ENCODE measurements at places on chromosomes 12 and 14. TPM values are rescaled to one million over a fixed set of nuclear protein-coding genes. Genes with fewer than 3 reads are reported as not detected.

ENDOU gene
- total RNA-seq: not detected

- no peaks in the 10 kb centered on the region for H3K4me1 ChIP-seq
- H3K36me3 ChIP-seq: no peaks in the 10 kb centered on the region
- no peak overlapping the region for H3K27ac ChIP-seq
- no peaks in the 10 kb centered on the region for H3K27me3 ChIP-seq
- no peak overlapping the region for H3K4me3 ChIP-seq
These were observed 117.1 kb downstream of the PHETA1 start for GRCh38 chr12:111251787-111252186.

DNA sequence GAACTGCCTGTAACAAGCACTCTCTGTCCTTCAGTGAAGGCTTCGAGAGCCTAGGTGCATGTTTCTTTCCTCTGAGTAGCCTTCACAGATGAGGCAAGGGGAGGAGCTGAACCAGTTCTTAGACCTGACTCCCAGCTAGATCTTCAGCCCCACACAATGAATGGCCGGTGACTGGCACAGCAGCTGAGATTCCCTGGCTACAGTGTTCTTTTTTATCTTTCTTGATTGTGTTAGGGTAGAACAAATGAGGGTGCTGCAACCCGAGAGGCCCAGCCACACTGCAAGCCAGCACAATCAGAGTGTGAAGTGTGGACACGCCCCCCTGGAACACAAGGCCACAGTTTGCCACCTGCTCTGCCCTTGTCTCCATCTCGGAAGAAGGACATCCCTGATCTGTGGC, 19.1 kb upstream of the COL2A1 start:
- H3K36me3 ChIP-seq: no peaks in the 10 kb centered on the region
- no peak overlapping the region for H3K4me3 ChIP-seq
- peaks cover 3% of the 10 kb centered on the region for H3K27me3 ChIP-seq
- DNase-seq: no peak

GRCh38 chr14:96112032-96112431, 72.9 kb downstream of the C14orf132 start:
- no peak overlapping the region for H3K27ac ChIP-seq
- no peak overlapping the region for H3K4me3 ChIP-seq
- no peak for DNase-seq
- no peaks in the 10 kb centered on the region for H3K27me3 ChIP-seq

AQP6 gene
- total RNA-seq: not detected

SRGAP1 gene
- 0.96 TPM for total RNA-seq

DNA sequence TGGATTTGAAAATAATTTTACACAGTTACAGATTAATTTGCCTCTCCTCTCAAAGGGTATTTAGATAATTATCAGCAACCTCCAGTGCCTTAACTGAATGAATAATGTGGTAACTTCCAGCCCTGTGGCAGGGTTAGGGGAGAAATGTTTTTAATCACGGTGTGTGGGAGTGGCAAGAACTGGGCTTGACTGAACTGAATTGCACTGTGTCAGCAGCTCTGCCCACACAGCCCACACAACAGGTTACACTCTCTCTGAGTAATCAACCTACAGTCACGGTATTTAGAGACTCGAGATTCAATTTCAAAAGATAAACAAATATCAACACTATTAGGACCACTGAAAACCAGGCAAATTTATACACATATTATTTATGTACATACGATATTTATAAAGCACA, 198.5 kb downstream of the KCNC2 start:
- H3K27ac ChIP-seq: no peak overlapping the region
- H3K4me1 ChIP-seq: no peaks in the 10 kb centered on the region
- DNase-seq: no peak
- no peak overlapping the region for H3K4me3 ChIP-seq
- H3K36me3 ChIP-seq: no peaks in the 10 kb centered on the region
- H3K27me3 ChIP-seq: no peaks in the 10 kb centered on the region

DNA sequence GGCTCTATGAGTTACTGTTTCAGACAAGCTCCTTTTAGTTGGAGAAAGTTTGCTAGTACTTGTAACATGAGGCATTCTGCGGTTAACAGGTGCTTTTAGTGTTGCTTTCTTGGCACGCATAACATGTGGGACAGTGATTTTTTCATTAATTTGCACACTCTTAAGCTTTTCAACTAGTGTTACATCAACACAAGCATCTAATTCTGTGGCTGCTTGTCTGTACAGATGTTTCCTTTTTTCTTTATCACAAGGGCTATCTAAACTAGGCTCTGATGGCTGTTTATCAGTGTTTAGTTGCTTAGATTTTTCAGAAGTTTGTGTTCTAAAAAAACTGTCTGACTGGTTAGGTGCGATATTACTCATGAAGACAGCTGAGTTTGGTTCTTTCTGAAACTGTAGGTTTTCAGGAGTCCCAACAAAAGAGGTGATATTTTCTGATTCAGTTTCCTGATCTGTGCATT, 120.1 kb downstream of the RALGAPA1 start:
- peak overlapping the region; percentile 57 for H3K27ac ChIP-seq
- H3K4me3 ChIP-seq: no peak overlapping the region
- H3K36me3 ChIP-seq: no peaks in the 10 kb centered on the region
- H3K27me3 ChIP-seq: no peaks in the 10 kb centered on the region
- peaks cover 7% of the 10 kb centered on the region for H3K4me1 ChIP-seq

WNT1 gene
- not detected for total RNA-seq

DNA sequence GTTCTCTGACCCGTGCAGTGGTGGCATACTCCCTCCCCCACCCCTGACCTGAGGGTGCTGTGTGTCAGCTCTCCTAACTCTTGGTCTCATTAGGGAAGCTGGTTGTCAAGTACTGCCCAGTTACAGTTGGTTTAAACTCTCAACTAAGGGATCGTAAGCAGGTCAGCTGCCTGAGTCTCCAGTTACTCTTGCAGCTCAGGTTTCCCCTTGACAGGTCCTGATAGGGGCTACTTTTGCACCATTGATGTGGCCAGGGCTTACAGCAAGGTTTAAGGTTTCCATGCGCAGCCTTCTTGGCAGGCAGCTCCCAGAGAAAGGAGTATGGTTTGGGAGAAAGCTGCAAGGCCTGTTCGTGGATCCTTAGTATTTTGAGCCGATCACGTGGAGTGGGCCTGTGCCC, 74.5 kb downstream of the ETV6 start:
- H3K27ac ChIP-seq: peak overlapping the region; percentile 89
- no peaks in the 10 kb centered on the region for H3K27me3 ChIP-seq
- H3K4me1 ChIP-seq: peaks cover 98% of the 10 kb centered on the region
- H3K36me3 ChIP-seq: peaks cover 11% of the 10 kb centered on the region

KITLG gene
- 0.32 TPM for total RNA-seq

GRCh38 chr12:28459481-28459880, 269.2 kb downstream of the CCDC91 start:
- H3K27me3 ChIP-seq: no peaks in the 10 kb centered on the region
- H3K36me3 ChIP-seq: no peaks in the 10 kb centered on the region
- no peak overlapping the region for H3K4me3 ChIP-seq
- DNase-seq: no peak
- no peak overlapping the region for H3K27ac ChIP-seq

DNA sequence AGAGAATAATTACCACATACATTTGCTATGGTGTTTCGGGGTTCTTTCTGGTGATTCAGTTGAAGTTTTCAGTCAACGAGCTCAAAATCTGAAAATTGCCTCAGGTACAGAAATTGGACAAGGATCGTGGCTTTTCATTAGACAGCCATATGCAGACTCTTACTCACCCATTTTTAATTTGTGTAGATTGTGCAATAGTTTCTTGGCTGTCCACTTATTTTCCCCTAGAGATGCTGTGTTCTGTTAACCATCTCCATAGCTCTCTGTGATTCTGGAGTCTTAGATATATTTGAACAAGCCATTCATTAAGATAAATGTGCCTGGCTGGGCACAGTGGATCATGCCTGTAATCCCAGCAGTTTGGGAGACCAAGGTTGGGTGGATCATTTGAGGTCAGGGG, 497.1 kb upstream of the RPL10L start:
- no peak for DNase-seq
- H3K36me3 ChIP-seq: no peaks in the 10 kb centered on the region
- H3K4me3 ChIP-seq: no peak overlapping the region
- no peaks in the 10 kb centered on the region for H3K27me3 ChIP-seq
- H3K27ac ChIP-seq: no peak overlapping the region

- H3K4me3 ChIP-seq: no peak overlapping the region
- H3K36me3 ChIP-seq: no peaks in the 10 kb centered on the region
- peaks cover 5% of the 10 kb centered on the region for H3K4me1 ChIP-seq
- no peak for DNase-seq
- no peak overlapping the region for H3K27ac ChIP-seq
- no peaks in the 10 kb centered on the region for H3K27me3 ChIP-seq
These were observed 140.7 kb downstream of the DYRK2 start for GRCh38 chr12:67789266-67789665.

DNA sequence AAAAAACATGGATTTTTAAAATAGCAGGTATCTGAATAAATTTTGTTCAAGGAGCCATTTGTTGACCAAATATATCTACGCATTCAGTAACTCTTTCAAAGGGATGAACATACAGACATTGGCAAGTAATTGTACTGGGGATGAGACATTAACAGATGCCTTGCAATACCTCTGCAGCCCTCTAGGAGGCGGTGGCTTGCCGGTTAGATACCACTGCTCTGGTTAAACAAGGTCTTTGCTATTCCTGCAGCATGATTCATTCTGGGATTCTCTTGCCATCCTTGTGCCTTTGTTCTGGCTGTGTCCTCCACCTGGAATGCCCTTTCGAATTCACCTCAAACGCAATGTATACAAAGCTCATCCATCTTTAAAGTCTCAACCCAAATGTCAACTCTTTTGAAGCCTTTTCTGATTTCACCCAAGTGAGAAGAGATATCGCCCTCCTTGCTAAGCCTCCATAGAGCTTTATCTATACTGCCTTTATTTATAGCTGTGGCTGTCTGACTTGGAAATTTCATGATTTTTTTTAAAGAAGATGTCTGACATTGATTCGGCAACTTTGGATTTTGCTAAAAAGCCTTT, 131.0 kb upstream of the SRRM4 start:
- H3K27me3 ChIP-seq: no peaks in the 10 kb centered on the region
- DNase-seq: no peak
- no peaks in the 10 kb centered on the region for H3K4me1 ChIP-seq
- H3K4me3 ChIP-seq: no peak overlapping the region

DNA sequence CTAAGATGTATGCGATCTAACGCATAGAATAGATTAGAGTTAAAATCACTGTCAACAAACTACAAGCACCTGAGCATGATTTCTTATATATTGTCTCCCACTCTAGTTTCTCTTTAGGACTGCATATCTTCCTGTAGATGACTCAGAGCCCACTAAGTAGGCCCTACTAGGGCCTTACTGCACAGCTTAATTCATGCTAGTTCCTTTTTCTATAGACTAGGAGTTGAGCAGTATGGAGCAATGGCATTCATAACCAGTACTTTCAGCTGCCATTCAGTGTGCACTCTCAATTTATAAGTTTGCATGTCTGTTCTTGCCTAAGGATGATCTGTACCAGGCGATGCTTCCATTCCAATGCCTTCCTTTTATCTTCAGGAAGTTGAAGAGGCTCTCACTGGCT, 103.5 kb downstream of the METTL25 start:
- no peak for DNase-seq
- no peaks in the 10 kb centered on the region for H3K27me3 ChIP-seq
- no peaks in the 10 kb centered on the region for H3K36me3 ChIP-seq
- no peak overlapping the region for H3K27ac ChIP-seq
- H3K4me3 ChIP-seq: no peak overlapping the region

DNA sequence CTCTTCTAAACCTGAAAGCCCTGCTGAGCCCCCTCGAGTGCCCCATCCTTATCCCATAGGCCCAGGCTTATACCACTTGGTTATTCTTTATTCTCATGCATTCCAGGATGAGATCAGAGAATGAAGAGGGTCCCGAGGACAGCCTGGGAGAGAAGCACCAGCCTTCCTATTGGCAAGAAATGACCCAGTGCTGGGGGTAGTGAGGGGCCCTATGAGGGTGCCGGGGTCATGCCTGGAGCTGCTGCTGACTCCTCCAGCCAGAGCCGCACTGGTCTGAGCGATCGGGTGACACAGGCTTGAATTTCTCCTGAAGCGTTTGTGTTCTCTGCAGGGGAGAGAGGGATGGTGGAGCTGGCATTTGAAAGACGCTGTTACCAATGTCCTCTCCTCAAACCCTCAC, 18.1 kb downstream of the MORN3 start:
- no peak overlapping the region for H3K4me3 ChIP-seq
- no peaks in the 10 kb centered on the region for H3K36me3 ChIP-seq
- no peaks in the 10 kb centered on the region for H3K4me1 ChIP-seq
- no peaks in the 10 kb centered on the region for H3K27me3 ChIP-seq
- H3K27ac ChIP-seq: no peak overlapping the region

DNA sequence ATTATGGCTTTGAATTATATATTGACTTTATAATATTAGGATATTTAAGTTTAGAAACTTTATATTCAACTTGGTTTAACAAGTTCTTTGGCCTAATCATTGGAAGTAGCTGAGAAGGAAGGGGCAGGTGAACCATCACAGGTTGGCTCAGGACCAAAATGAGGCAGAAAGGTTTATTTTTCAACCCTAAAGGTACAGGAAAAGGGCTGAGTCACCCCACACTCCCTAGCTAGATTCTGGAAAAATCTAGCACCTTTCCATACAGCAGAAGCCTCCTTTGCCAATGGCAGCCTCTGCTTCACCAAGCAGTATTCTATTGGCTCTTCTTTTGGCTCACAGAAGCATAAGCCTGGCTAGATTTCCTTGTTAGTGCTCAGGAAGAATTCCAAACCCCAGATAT, 19.3 kb upstream of the MED6 start:
- no peak overlapping the region for H3K27ac ChIP-seq
- no peak for DNase-seq
- no peaks in the 10 kb centered on the region for H3K4me1 ChIP-seq
- H3K27me3 ChIP-seq: no peaks in the 10 kb centered on the region

Measured in GM12878 (cell line).